ENCODE measurements at places on chromosomes 11 and 22.

DNA sequence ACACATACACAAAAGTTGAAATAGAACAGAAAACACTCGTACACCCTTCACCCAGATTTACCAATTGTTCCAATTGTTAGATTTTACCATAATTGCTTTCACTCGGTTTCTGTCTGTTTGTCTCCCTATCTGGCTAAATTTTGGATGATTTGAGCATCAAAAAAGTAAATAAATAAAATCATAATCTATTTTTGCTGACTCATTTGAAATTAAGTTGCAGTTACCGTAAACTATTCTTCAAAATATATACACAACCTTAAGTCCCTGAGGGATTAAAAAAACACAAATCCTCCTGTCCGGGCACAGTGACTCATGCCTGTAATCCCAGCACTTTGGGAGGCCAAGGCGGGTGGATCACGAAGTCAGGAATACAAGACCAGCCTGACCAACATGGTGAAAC is 81.3 kb upstream of the SYT9 start:
- no peak for DNase-seq

- DNase-seq, result no peak
Observed at GRCh38 chr22:41513391-41513790, 30.9 kb downstream of the POLR3H start.

GRCh38 chr22:20774882-20775281 is 969 bp downstream of the SERPIND1 start:
- no peak for DNase-seq

DNA sequence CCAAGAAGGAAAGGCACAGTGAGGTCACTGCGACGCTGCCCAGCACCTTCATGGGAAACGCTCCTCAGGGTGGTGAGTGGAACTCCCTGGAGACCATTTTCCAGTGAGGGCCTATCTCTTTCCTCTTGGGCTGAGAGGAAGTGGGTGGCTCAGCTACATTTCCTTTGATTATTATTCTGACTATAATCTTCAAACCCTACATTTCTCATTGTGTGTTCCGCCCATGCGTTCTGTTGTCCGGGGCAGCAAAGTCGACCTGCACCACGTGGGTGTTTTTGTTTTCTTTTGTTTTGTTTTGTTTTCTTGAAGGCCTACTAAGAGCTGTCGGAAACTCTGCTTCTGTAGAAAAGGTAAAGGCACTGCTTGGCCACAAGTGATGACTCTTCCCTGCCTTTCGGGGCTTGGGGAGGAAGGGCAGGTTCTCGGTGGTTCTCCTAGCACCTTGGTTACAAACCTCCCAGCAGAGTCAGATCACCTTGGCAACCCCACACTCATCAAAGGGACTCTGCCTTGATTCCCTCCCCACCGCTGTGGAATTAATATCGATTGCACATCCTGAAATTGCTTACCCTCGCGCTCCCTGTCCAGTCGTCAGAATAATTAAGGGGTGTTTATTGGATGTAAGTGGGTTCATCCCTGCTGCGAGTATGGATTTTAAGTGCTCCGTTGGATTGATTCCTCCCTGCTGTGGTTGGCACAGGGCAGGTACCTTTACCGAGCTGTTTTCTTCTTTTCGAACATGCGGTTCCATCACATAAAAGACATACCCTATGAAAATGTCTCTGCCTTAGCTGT is 7.3 kb downstream of the PARVB start:
- no peak for DNase-seq

- no peak for DNase-seq
Observed at GRCh38 chr11:92861634-92862033, 107.8 kb upstream of the MTNR1B start.

GRCh38 chr11:34915136-34916014 is 804 bp downstream of the APIP start:
- DNase-seq, result no peak

GRCh38 chr11:115360186-115360824 is 143.9 kb downstream of the CADM1 start:
- no peak for DNase-seq

- no peak for DNase-seq
Observed at GRCh38 chr22:41757502-41757901, 43.0 kb upstream of the CCDC134 start.
